Activated CD4-positive, alpha-beta T cell treated with anti-CD3 and anti-CD28 coated beads, Interleukin-2, amount 10 ng/mL, durations not matched to agents 24 days and 14 days (primary cell): ENCODE measurements at places on chromosomes 3 and 15. TPM values are rescaled to one million over a fixed set of nuclear protein-coding genes. Genes with fewer than 3 reads are reported as not detected.

CHRFAM7A gene
- not detected in 2 replicates for total RNA-seq

ECE2 gene
- total RNA-seq: not detected in 2 replicates

DNA sequence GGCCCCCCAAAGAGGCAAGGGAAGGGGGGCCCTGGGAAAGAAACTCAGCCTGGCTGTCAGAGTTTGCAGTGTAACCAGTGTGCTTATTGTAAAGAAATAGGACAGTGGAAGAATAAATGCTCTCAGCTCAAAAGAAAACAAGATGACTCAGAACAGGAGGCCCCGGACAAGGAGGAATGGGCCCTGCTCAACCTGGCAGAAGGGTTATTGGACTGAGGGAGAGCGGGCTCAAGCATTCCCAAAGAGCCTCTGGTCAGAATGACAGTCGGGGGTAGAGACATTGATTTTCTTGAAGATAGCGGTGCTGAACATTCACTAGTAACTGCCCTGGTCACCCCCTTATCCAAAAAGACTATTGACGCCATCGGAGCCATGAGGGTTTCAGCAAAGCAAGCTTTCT lies 100.4 kb upstream of the OSBPL11 start:
- no peak for DNase-seq
- no peaks in the 10 kb centered on the region for H3K36me3 ChIP-seq
- no peaks in the 10 kb centered on the region for H3K27me3 ChIP-seq
- H3K4me1 ChIP-seq: peaks cover 4% of the 10 kb centered on the region
- no peak overlapping the region for H3K27ac ChIP-seq

- no peaks in the 10 kb centered on the region for H3K27me3 ChIP-seq
- H3K36me3 ChIP-seq: no peaks in the 10 kb centered on the region
- no peaks in the 10 kb centered on the region for H3K4me1 ChIP-seq
- no peak overlapping the region for H3K4me3 ChIP-seq
- DNase-seq: no peak
- H3K27ac ChIP-seq: no peak overlapping the region
Observed at GRCh38 chr3:144200466-144200865, 228.8 kb downstream of the DIPK2A start.

- H3K36me3 ChIP-seq: peaks cover 42% of the 10 kb centered on the region
- H3K27ac ChIP-seq: no peak overlapping the region
- H3K27me3 ChIP-seq: no peaks in the 10 kb centered on the region
- H3K4me3 ChIP-seq: no peak overlapping the region
- peaks cover 21% of the 10 kb centered on the region for H3K4me1 ChIP-seq
- DNase-seq: no peak
Observed at GRCh38 chr3:19972054-19972453, 25.2 kb downstream of the RAB5A start.
